ENCODE measurements at places on chromosomes 1 and 21. TPM values are rescaled to one million over a fixed set of nuclear protein-coding genes. Genes with fewer than 3 reads are reported as not detected.

- no peak overlapping the region for H3K4me3 ChIP-seq
- H3K27ac ChIP-seq = no peak overlapping the region
- no peak for DNase-seq
- no peaks in the 10 kb centered on the region for H3K27me3 ChIP-seq
- H3K36me3 ChIP-seq = no peaks in the 10 kb centered on the region
These were observed 15.0 kb downstream of the ITSN1 start for GRCh38 chr21:33657124-33657820.

PRKAA2 gene
- total RNA-seq = 3.7 TPM

DNA sequence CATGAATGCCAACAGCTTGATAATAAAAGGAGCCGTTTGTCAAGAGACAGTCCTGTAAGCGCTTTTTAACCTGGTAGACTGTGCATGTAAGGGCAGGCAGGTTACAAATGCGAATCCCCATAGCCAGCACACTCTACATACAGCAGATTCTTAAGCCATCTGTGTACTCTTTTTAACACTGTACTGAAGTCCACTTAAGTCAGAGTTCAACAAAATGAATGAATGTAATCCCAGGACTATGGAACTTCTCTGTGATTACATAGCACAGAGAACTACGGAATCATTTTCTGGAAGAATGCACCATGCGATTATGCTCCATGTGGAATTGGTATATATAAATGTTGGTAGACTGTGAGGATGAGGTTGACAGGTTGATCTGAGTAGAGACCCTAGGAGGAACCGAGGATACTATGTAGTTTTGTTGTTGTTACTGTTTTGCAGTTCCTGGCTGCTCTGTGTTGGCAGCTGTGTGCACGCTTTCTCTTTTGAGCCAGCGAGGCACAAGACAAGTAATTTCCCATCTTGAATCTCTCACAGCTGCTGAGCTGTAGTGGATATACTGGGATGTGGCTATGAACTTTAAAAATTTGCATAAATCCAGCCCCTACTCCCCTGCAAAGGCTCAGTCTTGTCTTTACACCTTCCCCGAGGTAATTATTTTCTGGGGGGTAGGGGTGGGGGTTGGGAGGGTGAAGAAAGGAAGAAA, 21.9 kb downstream of the LRRC8D start:
- DNase-seq = no peak
- H3K4me1 ChIP-seq = peaks cover 20% of the 10 kb centered on the region
- peak overlapping the region; percentile 60 for H3K4me3 ChIP-seq
- H3K36me3 ChIP-seq = no peaks in the 10 kb centered on the region

CDK18 gene
- total RNA-seq = 27.0 TPM

- peaks cover 21% of the 10 kb centered on the region for H3K4me1 ChIP-seq
- no peaks in the 10 kb centered on the region for H3K27me3 ChIP-seq
- no peaks in the 10 kb centered on the region for H3K36me3 ChIP-seq
- H3K27ac ChIP-seq = no peak overlapping the region
- DNase-seq = no peak
These were observed 55.6 kb upstream of the GCLM start for GRCh38 chr1:93964777-93965200.

GRCh38 chr1:76237211-76237610, 162.7 kb downstream of the ST6GALNAC3 start:
- H3K27ac ChIP-seq = no peak overlapping the region
- H3K36me3 ChIP-seq = no peaks in the 10 kb centered on the region
- H3K4me3 ChIP-seq = no peak overlapping the region
- no peak for DNase-seq

- no peaks in the 10 kb centered on the region for H3K36me3 ChIP-seq
- H3K27ac ChIP-seq = no peak overlapping the region
- no peaks in the 10 kb centered on the region for H3K4me1 ChIP-seq
- H3K4me3 ChIP-seq = no peak overlapping the region
- DNase-seq = no peak
- H3K27me3 ChIP-seq = no peaks in the 10 kb centered on the region
These were observed 7.5 kb upstream of the RAB29 start for GRCh38 chr1:205782627-205783432.

GRCh38 chr1:92701147-92701546, 83.8 kb downstream of the EVI5 start:
- H3K36me3 ChIP-seq = peaks cover 7% of the 10 kb centered on the region
- no peak for DNase-seq
- no peaks in the 10 kb centered on the region for H3K4me1 ChIP-seq
- no peak overlapping the region for H3K27ac ChIP-seq
- H3K4me3 ChIP-seq = no peak overlapping the region

REN gene
- not detected for total RNA-seq

DNA sequence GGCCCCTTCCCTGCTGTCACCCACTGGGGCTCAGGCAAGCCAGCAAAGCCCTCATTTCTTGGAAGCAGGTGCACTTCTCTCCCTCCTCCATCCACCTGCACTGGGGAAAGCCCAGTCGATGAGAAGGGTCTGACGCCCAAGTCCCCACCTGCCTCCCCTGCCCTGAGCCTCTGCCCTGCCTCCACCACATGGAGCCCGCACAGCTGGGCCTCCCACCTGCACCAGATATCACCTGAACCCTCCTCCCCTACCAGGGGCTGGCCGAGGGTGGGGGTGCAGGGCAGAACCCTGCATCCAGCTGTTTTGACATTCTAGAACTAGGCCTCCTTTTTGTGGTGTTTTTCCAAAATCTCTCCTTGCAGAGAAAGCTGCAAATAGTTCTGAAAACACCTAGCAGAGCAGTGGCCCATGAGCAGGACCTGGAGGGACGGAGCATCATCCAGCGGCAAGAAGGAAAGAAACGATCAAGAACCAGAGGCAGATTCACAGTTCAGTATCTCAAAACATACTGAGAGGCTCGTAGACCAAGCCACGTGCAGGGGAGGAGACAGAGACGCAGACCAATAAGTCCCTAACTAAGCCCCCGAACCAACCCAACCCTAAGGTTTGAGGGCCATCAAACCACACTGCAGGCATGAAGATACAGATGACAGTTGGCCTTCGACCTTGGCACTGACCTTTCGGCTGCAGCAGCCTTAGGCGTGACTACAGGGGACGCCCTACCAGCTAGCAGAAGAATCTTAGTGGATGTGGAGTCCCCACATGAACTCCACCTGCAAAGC, 16.7 kb downstream of the CHD5 start:
- no peaks in the 10 kb centered on the region for H3K27me3 ChIP-seq
- DNase-seq = no peak
- H3K36me3 ChIP-seq = no peaks in the 10 kb centered on the region
- no peaks in the 10 kb centered on the region for H3K4me1 ChIP-seq

TIAM1 gene
- 41.3 TPM for total RNA-seq

DNA sequence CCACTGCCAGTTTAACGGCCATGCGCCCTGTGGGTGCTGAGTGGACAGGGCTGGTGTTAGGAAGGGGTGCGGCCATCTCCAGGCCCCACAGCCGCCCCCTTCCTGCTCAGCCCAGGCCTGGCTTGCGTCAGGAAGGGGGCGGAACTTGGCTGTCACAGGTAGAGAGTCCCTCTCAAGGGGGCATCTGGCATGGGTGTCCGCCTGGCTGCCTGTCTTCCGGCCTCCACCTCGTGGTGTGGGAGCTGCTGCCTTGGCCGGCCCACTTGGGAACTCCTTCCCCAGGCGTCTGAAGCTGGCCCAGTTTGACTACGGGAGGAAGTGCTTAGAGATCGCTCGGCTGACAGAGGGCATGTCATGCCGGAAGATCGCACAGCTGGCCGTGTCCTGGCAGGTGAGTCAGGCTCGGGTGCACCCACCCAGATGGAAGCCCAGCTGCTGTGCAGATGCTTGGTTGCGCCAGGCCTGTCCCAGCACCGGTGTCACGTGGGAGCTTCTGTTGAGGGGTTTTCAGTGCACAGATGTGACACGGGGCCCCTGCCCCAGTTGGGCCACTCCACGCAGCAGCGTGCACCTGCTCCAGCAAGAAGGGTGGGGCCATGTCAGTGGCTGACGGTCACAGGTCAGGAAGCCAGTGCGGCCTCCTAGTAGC, 9.1 kb upstream of the ATAD3B start:
- no peak overlapping the region for H3K27ac ChIP-seq
- no peaks in the 10 kb centered on the region for H3K4me1 ChIP-seq
- DNase-seq = no peak
- no peaks in the 10 kb centered on the region for H3K27me3 ChIP-seq
- no peak overlapping the region for H3K4me3 ChIP-seq

- no peaks in the 10 kb centered on the region for H3K27me3 ChIP-seq
- no peak overlapping the region for H3K27ac ChIP-seq
- H3K36me3 ChIP-seq = no peaks in the 10 kb centered on the region
These were observed 42.9 kb downstream of the CRYAA start for GRCh38 chr21:43211760-43212115.

CIART gene
- 6.6 TPM for total RNA-seq

- no peak overlapping the region for H3K27ac ChIP-seq
- H3K27me3 ChIP-seq = no peaks in the 10 kb centered on the region
- no peaks in the 10 kb centered on the region for H3K36me3 ChIP-seq
- no peak for DNase-seq
These were observed 6.3 kb upstream of the RSBN1 start for GRCh38 chr1:113818578-113818977.

OR2L2 gene
- 0.25 TPM for total RNA-seq

DNA sequence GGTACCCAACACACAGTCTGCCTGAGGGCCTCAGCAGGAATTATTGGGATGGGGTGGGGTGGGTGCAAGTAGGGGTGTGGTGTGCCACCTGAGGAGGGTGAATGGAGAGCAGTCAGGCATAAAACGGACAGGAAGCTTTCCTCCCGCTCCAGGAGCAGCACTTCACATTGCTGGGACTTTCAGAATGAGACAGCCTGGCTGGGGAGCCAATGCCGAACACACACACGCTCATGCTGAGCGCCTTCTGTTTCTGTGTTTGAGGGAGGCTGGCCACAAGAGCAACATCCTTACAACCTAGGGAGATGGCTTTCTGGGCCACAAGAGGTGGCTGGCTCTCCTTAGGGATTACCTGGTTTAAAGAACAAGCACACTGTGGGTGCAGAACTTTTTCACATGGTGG, 98.0 kb downstream of the LAMC2 start:
- no peak overlapping the region for H3K27ac ChIP-seq
- H3K4me3 ChIP-seq = no peak overlapping the region
- DNase-seq = no peak
- no peaks in the 10 kb centered on the region for H3K27me3 ChIP-seq
- no peaks in the 10 kb centered on the region for H3K36me3 ChIP-seq

C8A gene
- total RNA-seq = not detected

SLC5A3 gene
- total RNA-seq = 17.9 TPM

RSPH1 gene
- total RNA-seq = not detected

GRCh38 chr1:1683104-1683905, 9.3 kb downstream of the SLC35E2B start:
- no peak for DNase-seq
- H3K36me3 ChIP-seq = no peaks in the 10 kb centered on the region
- H3K27me3 ChIP-seq = no peaks in the 10 kb centered on the region
- H3K4me1 ChIP-seq = peaks cover 58% of the 10 kb centered on the region
- no peak overlapping the region for H3K27ac ChIP-seq

SV2A gene
- total RNA-seq = 7.6 TPM

CYP4A22 gene
- not detected for total RNA-seq

- no peak overlapping the region for H3K27ac ChIP-seq
- no peaks in the 10 kb centered on the region for H3K36me3 ChIP-seq
- H3K4me1 ChIP-seq = no peaks in the 10 kb centered on the region
- H3K4me3 ChIP-seq = no peak overlapping the region
- no peaks in the 10 kb centered on the region for H3K27me3 ChIP-seq
These were observed 118.5 kb downstream of the LRRC40 start for GRCh38 chr1:70086897-70087296.

GRCh38 chr1:215113776-215114153, 31.2 kb downstream of the KCNK2 start:
- no peaks in the 10 kb centered on the region for H3K36me3 ChIP-seq
- no peak overlapping the region for H3K27ac ChIP-seq
- no peaks in the 10 kb centered on the region for H3K4me1 ChIP-seq

- no peaks in the 10 kb centered on the region for H3K36me3 ChIP-seq
- no peaks in the 10 kb centered on the region for H3K27me3 ChIP-seq
- H3K4me1 ChIP-seq = peaks cover 54% of the 10 kb centered on the region
- DNase-seq = peak; percentile 96
- H3K4me3 ChIP-seq = peak overlapping the region; percentile 73
- peak overlapping the region; percentile 88 for H3K27ac ChIP-seq
These were observed 818 bp downstream of the FHL3 start for GRCh38 chr1:38004284-38005108.

DNA sequence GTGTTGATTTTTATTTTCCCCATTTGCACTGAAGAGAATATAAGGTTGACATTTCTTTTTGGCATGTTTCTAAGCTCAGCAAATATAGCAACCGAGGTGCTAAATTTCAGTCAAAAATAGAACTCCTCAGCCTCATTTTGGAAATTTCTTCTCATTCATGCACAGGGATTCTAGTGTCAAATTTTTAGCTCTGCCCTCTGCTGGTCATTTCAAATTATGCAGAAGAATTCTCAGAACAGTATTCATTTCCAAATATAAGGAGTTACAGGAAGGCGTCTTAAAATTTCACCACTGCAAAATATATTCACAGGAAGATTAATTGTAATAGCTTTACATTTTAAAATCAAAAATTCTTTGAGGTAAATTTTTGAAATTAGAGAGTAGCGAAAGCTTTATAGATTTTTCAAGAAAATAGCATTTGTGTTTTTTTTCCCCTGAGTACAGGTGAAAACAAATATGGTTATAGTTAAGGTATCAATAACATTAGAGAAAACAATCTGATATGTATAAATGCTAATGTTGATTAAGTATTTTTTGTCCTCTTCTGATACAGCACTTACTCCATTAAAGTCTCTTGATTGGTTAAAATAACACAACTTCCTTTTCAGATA, 57.9 kb downstream of the FMN2 start:
- no peaks in the 10 kb centered on the region for H3K36me3 ChIP-seq
- H3K4me1 ChIP-seq = no peaks in the 10 kb centered on the region
- no peaks in the 10 kb centered on the region for H3K27me3 ChIP-seq
- H3K4me3 ChIP-seq = no peak overlapping the region
- no peak overlapping the region for H3K27ac ChIP-seq
- DNase-seq = no peak

LENEP gene
- total RNA-seq = not detected

GRCh38 chr1:39782103-39782502, 6.6 kb downstream of the BMP8B start:
- no peaks in the 10 kb centered on the region for H3K36me3 ChIP-seq
- H3K27ac ChIP-seq = no peak overlapping the region
- no peak for DNase-seq
- H3K4me3 ChIP-seq = no peak overlapping the region

USH2A gene
- under 0.01 TPM for total RNA-seq

DNA sequence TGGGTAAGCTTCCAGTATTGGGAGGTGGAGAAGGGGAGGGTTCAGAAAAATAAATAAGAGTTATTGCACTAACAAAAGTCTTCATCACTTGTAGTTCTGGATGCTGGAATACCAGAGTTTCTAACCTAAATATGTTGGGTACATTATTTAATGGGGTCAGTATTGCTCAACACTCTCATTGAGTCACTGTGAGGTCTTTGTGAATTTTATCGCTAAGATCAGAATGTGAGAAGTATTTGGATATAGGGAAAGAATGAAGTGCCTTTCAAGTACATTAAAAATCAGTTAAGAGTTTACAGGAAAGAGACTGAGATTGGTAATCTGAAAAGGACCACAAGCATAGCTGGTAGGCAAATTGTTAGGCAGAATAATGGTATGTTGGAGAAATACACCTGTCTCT, 8.8 kb downstream of the SNRPE start:
- H3K27me3 ChIP-seq = no peaks in the 10 kb centered on the region
- H3K4me1 ChIP-seq = peaks cover 17% of the 10 kb centered on the region
- H3K4me3 ChIP-seq = no peak overlapping the region
- no peaks in the 10 kb centered on the region for H3K36me3 ChIP-seq
- H3K27ac ChIP-seq = no peak overlapping the region

Measured in vagina (tissue), 2 donors.